ENCODE measurements at places on chromosomes 7 and 10.
A peak's percentile ranks its signal among the peaks of the same experiment; 100 is the strongest.

GRCh38 chr10:91587710-91588638, 44.9 kb downstream of the PPP1R3C start:
- DNase-seq, result no peak

GRCh38 chr7:68258609-68259008, 1262.0 kb downstream of the TYW1 start:
- DNase-seq, result no peak

DNA sequence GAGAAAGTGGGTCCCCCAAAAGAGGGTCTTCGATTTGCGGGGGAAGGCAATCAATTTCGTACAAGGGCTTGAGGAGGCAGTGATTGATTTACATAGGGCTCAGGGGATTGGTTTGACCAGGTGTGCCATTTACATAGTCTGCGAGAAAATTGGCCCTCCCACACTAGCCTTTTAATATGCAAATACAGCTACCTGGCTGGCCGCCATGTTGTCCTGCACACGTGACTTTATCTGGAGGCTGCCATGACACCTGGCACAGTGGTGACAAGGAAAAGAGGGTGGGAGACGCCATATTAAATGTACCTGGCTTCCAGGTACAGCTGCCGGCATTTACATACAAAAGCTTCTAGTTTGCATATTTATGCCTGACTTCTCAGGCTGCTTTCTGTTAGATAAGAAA, 1577.2 kb upstream of the LRRTM3 start:
- DNase-seq, result no peak

DNA sequence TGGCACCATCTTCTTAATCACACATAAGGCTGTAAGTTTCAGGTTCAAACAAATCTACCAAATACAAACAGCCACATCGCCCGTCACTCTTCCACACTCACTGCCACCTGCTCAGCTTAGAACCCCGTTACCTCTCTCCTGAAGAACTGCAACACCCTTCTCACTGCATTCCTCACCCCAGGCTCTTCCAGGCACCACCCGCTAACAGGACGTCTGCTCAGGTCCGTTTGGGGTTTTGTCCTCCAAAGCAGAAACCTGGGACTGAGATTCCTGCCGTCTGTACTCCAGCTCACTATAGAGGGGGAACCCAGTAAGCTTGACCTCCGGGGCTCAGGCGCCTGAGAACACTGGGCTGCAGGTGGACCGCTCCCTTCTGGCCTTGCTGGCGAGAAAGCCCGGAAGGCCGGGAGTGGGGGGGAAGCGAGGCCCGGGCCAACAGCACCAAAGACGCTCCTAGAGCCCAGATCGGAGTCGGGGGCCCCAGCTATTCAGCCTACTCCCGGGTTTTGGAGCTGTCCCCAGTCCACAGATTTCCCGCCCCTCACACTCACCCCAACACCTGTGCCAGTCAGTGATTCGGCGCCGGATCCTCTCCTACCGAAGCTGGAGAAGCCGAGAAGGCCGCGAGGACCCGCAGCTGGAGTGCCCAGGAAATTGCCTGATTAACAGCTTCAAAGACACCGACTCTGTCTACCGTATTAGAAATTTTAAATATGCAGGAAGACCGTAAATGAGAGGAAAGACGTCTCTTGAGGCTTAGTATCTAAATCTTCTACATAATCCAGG, at the start of gene AP3M1:
Gene AP3M1, minus strand, starts transcription at position 625 of the 786 bp plus-strand sequence. CDS start 12,449 bp downstream, outside the sequence.
- peak; percentile 70 for DNase-seq

GRCh38 chr7:27241189-27242056, 1.2 kb upstream of the EVX1 start:
- DNase-seq, result no peak

DNA sequence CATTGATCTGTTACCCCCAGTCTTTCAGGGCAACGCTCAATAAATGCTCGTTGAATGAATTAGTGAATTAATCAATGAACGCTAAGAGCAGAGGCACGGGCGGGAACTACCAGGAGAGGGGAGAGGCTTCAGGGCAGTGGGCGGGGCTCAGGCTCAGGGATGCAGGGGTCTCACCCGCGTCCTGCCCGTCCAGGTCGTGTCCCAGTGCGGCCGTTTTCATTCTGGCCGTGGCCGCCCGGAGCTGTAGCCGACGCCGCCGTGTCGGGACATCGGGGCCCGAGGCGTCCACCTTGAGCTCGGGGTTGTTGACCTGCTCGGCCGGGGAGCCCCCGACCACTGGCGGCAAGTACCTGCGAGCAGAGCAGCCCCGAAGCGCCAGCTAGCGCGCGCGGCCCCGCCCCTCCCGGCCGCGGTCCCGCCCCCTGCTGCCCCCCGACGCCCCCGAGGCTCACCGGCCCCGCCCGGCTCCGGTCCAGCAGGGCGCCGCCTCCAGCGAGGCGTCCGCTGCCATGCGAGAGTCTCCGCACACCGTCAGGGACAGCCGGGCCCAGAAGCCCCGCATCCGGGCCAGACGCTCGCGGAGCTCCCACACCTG, 2.8 kb upstream of the GAL3ST4 start:
- DNase-seq, result peak; percentile 31

GRCh38 chr10:5448333-5449001, 36.1 kb downstream of the NET1 start:
- no peak for DNase-seq

GRCh38 chr10:69201045-69201444, 19.1 kb upstream of the HKDC1 start:
- DNase-seq, result no peak
